ENCODE measurements at places on chromosomes 3 and 15. TPM values are rescaled to one million over a fixed set of nuclear protein-coding genes. Genes with fewer than 3 reads are reported as not detected.

Gene TRIM42
- not detected for total RNA-seq

Gene ROBO2
- 0.29 TPM for total RNA-seq

GRCh38 chr3:17044855-17045254, 160.1 kb downstream of the PLCL2 start:
- no peak overlapping the region for H3K27ac ChIP-seq
- no peaks in the 10 kb centered on the region for H3K4me1 ChIP-seq
- H3K4me3 ChIP-seq, result no peak overlapping the region

- no peaks in the 10 kb centered on the region for H3K4me1 ChIP-seq
- no peak overlapping the region for H3K4me3 ChIP-seq
- H3K36me3 ChIP-seq, result peaks cover 6% of the 10 kb centered on the region
- DNase-seq, result no peak
Measured at GRCh38 chr3:58274027-58274614, 31.9 kb upstream of the RPP14 start.

DNA sequence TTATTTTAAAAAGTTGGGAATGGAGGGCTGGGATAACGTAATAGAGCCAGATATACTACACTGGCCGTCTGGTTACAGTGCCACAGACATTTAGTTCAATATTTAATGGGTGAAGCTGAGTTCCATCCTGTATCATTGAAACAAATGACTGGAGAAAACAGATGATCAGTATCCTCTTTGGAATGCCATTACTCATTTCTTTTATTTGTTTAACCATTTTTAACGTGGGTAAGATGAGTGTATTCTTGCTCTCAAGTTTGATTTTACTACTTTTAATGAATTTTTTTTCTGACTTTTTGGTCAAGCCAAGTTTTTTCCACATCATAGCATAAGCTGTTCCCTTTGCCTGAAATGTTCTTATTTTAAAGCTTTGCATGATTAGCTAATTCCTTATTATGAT, 53.9 kb upstream of the GRM7 start:
- no peak overlapping the region for H3K27ac ChIP-seq
- H3K4me1 ChIP-seq, result no peaks in the 10 kb centered on the region
- no peak for DNase-seq
- no peak overlapping the region for H3K4me3 ChIP-seq
- no peaks in the 10 kb centered on the region for H3K36me3 ChIP-seq
- H3K27me3 ChIP-seq, result no peaks in the 10 kb centered on the region
